LHCN-M2 (cell line): ENCODE measurements at places on chromosomes 2 and 18. TPM values are rescaled to one million over a fixed set of nuclear protein-coding genes. Genes with fewer than 3 reads are reported as not detected.

The ARMC9 gene
- total RNA-seq, result 37.7 and 39.8 TPM in 2 replicates

The FHOD3 gene
- total RNA-seq, result 8.5 and 8.7 TPM in 2 replicates

The CFAP53 gene
- total RNA-seq, result 0.13 TPM in 1 of 2 replicates, not detected in the other

The FAM210A gene
- total RNA-seq, result 19.7 and 26.8 TPM in 2 replicates

The ACVR1C gene
- total RNA-seq, result 0.80 and 0.83 TPM in 2 replicates
